Activated CD4-positive, alpha-beta T cell treated with anti-CD3 and anti-CD28 coated beads, Interleukin-10, Interleukin-2, amounts not matched to agents 100 ng/mL and 50 ng/mL, durations not matched to agents 16 hours and 8 hours (primary cell): ENCODE measurements at places on chromosomes 6 and 20.

GRCh38 chr6:39634646-39635341 lies 90.4 kb downstream of the KIF6 start:
- DNase-seq, result no peak

DNA sequence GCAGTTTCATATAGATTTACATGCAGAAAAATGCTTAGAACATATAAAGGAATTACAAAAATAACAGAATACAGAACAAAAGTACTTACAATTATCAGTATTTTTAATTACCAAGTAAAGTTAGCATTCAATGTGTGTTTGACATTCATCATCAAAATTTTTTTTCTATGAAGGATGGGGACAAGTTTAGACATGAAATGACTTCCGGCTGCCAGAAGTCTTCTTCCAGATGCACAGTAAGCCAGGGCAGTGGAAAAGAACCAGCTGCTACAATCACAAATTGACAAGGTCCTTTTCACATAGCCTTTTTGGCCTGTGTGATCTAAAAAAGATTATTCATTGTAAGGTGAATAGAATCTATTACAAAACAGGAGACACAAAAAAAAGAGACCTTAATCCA lies 73.8 kb downstream of the HUS1B start:
- DNase-seq, result no peak

GRCh38 chr6:138795809-138796603 lies at the start of gene ECT2L:
Gene ECT2L, plus strand, starts transcription at chr6:138796087. Its CDS starts 17,188 bp downstream, at chr6:138813275.
- DNase-seq, result no peak

- DNase-seq, result no peak
Observed at GRCh38 chr20:24694727-24695528, 225.5 kb downstream of the SYNDIG1 start.

GRCh38 chr6:46090115-46091079 lies 39.4 kb upstream of the ENPP4 start:
- peak; percentile 63 for DNase-seq

- no peak for DNase-seq
Observed at GRCh38 chr20:17943343-17943742, 25.3 kb downstream of the SNX5 start.

DNA sequence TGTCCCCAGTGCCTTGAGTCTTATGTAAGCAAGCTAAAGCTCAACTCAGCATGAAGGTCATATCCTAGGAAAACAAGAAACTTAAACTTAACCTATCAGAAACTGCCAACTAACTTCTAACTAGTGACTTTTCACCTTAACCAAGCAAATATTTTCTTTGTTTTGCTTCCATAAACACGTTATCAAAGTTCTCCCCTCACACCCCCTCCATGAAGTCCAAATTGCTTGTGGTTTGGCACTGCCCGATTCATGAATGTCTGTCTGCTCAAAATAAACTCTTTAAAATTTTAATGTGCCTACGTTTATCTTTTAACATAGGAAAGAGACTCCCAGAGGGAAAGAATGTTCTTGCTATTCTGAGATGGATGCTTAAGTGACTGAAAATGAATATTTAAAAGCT lies 34.9 kb downstream of the GSTA2 start:
- no peak for DNase-seq

- DNase-seq, result no peak
Observed at GRCh38 chr20:44137266-44137801, 49.7 kb downstream of the JPH2 start.
